NCI-H748 treated with DMSO at 0.1 percent for 48 hours (cell line): ENCODE measurements at places on chromosomes 3 and 15.

- no peak for DNase-seq
Observed at GRCh38 chr3:40366203-40367162, 20.5 kb upstream of the ENTPD3 start.

GRCh38 chr3:113685124-113685523, 11.3 kb downstream of the USF3 start:
- no peak for DNase-seq

- no peak for DNase-seq
Observed at GRCh38 chr3:157101486-157101885, 58.5 kb downstream of the CCNL1 start.

GRCh38 chr15:91032919-91033803, 10.8 kb upstream of the VPS33B start:
- DNase-seq = peak; percentile 26

- no peak for DNase-seq
Observed at GRCh38 chr15:81728726-81729125, 317.1 kb downstream of the MEX3B start.

DNA sequence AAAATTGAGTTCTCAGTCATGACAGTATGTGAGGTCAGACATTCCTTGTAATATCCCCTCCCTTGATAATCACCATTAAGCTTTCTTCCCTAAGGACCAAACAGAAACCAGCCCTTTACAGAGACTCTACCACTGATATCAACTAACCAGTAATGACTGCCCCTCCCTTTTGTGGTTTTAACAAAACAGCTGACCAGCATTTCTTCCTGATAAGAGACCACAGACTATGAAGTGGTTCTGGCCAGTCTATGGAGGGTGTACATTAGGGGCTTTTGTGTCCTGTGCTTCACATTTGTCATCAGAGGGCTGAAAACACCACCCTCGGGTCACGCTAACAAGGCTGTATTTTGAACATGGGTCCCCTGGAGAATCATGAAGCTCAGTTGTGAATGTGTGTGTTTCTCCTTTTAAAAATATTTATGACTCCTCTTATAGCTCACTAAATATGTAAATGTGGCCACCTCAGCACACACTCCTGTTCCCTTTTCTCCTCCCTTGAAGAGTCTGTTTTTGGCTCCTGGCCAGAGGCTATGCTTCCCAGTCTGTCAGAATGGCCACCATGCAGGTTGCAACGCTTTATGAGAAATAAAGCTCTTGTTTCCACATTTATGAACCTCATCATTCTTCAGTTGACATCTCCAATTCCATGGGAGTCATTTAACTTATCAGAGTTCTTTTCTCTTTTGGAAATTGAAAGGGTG, 239.3 kb downstream of the CPNE4 start:
- DNase-seq = no peak

DNA sequence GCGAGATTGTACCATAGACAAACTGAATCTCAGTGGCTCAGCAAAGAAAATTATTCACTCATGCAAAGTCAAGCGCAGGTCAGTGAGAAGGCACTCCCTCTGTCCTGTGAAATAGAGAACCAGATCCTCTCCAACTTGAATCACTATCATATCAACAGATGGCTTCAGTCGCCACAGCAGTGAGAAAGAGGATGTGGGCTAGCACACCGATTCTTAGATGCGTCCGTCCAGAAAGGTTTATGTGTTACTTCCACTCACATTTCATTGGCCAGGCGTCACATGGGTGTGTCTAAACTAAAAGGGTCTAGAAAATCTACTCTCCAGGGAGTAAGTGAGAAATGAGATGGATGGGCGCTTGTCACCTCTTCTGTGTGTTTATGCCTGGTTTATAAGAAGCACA, 141.6 kb upstream of the KBTBD8 start:
- DNase-seq = no peak

DNA sequence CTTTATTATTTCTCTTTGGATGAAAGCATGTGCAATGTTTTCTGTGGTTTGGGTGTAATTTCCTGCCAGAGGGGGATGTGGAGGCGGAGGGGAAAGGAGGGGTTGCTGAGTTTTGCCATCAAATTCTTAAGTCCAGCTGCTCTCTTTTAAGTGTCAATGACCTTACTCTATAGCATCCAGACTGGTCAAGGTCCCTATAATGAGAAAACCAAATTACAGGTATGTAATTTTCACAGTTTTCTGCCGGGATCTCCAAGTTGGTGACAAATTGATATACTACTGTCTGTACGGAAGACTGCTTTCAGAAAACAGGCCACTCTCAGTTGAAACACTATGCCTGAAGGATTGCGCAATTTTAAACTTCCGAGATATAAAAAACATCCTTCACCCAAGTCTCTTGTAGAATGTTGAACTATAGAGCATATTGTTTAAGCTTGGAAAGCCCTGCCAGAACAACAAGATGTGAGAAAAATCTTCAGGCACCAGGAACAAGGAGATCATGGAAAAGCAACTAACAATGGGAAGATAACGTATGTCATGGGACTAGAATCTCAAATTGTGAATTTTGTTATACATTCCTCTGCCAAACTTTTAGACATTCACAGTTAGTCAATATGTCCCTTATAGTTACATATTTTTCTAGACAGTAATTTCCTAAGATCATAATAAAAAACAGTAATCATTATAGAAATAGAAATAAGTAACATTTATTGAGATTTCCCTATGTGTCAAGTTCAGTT, 300.7 kb upstream of the SATB1 start:
- no peak for DNase-seq

DNA sequence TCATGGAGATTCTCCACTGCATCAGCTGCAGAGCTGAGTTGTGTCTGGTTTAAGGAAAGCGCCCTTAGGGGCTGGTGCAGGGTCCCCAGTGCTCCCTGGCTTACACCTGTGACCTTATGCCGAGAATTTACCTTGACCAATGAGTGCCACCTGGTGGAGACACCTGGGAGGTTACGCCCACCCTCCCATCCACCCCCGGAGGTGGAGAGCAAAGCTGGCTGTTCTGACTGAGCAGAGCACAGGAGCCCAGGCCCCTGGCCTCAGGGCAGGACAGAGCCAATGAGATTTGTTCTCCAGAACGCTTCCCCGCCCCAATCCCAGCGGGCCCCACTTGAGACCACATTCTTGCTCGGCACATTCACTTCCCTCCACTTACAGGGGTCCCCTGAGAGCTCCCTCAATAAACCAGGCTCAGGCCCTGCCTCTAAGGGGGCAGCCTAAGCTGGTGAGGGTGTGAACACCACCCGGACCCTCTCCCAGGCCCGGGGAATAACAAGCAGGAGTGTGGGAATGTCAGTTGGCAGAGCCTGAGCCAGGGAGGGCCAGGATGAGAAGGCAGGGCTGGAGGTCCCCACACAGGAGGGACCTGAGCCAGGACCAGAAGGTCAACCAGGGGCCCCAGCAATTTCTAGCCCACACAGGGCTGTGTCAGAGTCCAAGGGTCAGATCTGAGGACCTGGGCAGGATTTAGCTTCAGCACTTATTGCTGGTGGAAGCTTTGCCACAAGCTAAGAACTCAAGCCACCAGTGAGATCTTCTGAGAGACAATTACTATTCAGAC, 117.1 kb downstream of the TPRA1 start:
- DNase-seq = no peak

DNA sequence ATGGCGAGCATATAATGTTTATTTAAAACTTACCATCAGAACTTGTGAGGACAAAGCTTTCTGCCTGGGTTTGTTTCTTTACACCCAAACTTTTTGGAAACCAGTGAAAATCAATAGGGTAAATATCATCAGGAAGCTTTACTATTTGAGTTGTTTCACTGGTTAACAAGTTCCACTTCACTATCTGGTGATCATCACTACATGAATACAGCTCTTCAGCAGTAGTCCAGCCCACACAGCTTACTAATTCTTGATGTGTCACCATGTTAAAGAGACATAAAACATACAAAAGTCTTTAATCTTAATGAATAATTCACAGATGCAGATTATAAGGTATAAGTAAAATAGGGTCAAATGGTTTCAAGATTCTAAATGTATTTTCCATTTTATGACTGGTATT, 17.6 kb downstream of the IFT80 start:
- no peak for DNase-seq

GRCh38 chr15:83110381-83110780, 2.9 kb downstream of the TM6SF1 start:
- no peak for DNase-seq

GRCh38 chr3:187994221-187995042, 159.5 kb upstream of the LPP start:
- DNase-seq = no peak

DNA sequence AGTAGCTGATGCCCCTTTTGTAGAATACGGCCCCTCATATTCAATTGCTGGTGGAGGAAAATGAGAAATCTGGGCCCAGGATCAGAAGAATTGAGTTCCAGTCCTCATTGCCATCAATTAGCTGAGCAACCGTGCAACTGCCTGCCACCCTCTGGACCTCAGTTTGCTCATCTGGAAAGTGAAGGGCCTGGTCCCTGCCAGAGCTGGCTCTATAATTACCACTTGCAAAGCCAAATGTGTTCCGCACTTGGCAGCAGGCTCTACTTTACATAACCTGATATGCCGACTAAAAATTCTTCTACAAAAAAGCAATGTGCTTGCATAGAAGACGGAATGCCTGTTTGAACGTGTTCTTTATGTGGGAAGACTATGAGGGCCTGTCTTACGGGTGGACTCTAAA, 8.6 kb upstream of the ITGB5 start:
- no peak for DNase-seq

- DNase-seq = no peak
Observed at GRCh38 chr3:194312186-194312742, 38.9 kb downstream of the CPN2 start.

- DNase-seq = no peak
Observed at GRCh38 chr3:195777975-195778374, 33.8 kb downstream of the MUC4 start.

DNA sequence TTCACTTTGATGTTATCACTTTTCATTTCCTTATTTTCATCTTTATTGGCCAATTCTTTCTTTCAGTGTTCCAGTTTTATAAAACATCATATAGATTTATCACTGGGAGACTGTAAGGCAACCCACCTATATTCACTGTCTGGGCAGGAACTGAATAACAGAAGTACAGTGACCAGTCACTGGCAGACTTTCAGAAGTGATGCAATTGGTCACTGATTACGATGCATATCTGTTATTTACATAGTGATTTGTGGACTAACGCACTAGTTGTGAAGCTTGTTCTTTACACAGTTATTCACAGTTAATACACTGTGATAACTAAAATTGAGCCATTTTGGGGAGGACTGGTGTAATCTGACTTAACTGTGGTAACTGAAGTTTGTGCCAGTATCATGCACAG, 190.2 kb upstream of the DPH6 start:
- no peak for DNase-seq

DNA sequence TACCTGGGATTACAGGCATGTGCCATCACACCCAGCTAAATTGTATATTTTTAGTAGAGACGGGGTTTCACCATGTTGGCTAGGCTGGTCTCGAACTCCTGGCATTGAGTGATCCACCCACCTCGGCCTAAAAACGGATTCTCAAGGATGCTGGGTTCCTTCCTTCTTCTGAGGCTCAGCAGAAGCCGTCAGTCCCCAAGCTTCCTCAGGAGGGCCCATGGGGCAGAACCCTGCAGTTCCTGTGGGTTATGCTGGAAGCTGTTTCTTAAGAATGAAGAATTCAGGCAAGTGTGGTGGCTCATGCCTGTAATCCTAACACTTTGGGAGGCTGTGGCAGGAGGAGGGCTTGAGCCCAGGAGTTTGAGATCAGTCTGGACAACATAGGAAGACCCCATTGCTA, 29.0 kb upstream of the ZNF710 start:
- DNase-seq = no peak

GRCh38 chr3:88188436-88188835, 38.7 kb downstream of the C3orf38 start:
- DNase-seq = no peak

GRCh38 chr3:67863869-67864268, 209.5 kb upstream of the SUCLG2 start:
- DNase-seq = no peak
